ENCODE measurements at places on chromosomes 2 and 18.

- no peak for DNase-seq
Measured at GRCh38 chr2:215479536-215480240, 43.8 kb upstream of the FN1 start.

- DNase-seq: no peak
Measured at GRCh38 chr18:7541835-7542234, 25.3 kb upstream of the PTPRM start.

DNA sequence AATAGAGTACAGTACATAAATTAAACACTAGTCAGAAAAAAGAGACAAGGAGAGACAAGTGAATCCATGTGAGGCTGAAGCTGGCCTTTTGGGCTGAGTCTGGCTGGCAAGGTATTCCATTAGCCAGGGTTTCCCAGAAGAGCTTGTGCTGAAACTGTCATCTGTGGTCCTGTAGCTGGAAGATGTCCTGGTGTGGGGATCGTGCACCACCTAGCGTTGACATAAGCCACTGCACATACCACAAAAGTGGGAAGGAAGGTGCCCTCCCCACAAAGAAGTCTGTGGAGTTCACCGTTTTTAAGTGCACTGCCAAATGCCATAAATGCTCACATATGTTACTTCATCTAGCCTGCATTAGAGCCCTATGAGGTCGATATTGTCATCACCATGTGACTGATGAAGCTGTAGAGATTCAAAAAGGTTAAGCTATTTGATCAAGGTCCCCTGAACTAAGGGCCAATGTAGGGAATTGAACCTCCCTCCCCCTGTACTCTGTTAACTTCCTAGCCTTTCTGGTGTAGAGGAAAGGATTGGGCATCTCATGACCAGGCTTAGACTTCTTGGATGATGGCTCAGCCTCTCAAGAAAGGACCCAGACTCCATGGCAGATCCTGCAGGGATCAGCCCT lies 31.9 kb upstream of the GALNT14 start:
- peak; percentile 32 for DNase-seq

GRCh38 chr18:11667578-11667977 lies 21.5 kb upstream of the GNAL start:
- no peak for DNase-seq

DNA sequence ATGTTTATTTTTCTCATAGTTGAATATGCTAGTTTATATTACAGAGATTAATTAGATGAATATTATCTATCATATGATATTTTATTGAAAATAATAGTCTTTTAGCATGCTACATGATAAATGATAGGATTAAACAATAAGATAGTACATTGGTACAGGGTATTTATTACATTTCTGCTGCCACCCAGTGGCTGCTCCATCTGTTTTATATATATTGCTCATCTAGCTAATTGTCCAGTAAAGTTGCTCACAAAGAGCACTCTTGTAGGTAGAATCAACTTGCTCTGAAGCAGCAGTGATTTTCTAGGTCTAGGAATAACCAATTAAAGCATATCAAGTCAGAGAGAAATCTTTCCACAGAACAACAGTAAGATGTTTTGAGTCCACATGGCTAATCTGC lies 183.3 kb downstream of the ASXL3 start:
- peak; percentile 11 for DNase-seq

DNA sequence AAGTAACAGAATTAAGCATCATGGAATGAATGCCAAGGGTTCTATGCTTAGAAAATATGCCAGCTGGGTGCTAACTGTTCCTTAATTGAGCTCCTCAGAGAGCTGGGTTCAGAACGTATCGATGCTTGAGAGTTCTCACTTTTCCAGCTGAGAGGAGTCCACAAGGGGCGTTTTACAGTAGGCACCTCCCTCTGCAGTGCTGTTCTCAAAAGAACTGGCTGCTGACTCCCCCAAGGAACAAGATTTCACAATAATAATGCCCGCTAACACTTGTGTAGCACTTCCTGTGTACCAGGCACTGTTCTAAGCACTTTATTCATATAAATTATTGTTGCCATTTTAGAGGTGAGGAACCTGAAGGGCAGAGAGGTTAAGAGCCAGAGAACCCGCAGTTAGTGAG lies 18.1 kb upstream of the TMEM237 start:
- no peak for DNase-seq

DNA sequence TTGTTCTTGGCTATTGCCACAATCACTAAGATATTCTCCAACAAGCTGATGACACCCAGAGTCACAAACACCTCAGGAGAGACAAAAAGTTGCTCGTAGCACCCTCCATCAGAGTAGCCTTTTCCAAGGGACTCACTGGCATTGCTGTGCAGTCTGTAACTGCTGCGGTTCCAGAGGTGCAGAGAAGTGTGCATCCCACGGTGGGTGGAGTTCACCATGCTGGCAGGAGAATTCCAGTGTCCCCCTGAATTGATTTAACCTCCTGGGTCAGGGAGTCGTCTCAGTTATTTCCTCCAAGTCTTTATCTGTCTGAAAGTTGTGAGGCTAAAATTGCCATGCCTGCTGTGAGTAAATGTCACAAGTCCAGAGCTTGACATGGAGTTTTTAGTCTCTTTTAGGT lies 443 bp downstream of the MC4R start:
- DNase-seq: no peak

- DNase-seq: peak; percentile 20
Measured at GRCh38 chr2:195666113-195666712, 9.2 kb downstream of the SLC39A10 start.

DNA sequence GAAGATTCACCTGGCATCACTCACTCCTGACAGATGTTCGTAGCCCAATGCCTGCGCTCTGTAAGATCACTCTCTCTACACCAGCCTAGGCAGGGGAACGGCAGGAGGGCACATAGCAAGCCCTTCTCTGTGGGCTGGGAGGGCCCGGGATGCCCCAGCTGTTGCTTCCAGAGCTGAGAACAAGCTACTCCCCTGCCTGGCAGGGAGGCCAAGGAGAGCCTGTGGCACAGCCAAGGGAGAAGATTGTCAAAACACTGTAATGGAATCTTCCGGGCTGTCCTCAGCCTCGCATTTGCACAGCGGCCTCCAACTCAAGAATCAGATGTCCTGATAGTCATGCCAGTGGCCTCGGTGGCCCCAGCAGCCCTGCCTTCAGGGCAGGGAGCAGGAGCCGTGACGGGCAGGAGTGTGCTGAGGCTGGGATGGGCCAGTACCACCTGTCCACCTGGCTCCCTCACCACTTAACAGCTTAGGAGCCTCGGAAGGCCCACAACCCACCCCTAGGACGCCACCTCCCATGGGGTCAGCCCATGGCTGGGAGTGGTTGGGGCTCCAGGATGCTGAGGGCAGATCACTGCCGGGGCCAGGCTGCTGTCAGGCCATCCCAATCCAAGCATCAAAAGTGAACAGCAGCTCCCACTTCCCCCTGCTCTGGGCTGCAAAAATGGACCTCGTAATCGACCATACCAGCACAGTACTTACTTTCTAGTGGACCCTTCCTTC lies 21.9 kb upstream of the SLC35F6 start:
- no peak for DNase-seq

GRCh38 chr18:37578886-37579513 lies 13.4 kb upstream of the CELF4 start:
- DNase-seq: peak; percentile 20

All from foreskin melanocyte (primary cell).